PC-9 (cell line): ENCODE measurements at places on chromosomes 16 and 17.

- no peak for DNase-seq
Observed at GRCh38 chr16:4800290-4801041, 2.0 kb downstream of the ROGDI start.

- no peak for DNase-seq
Observed at GRCh38 chr17:64240261-64240740, 22.8 kb downstream of the TEX2 start.

DNA sequence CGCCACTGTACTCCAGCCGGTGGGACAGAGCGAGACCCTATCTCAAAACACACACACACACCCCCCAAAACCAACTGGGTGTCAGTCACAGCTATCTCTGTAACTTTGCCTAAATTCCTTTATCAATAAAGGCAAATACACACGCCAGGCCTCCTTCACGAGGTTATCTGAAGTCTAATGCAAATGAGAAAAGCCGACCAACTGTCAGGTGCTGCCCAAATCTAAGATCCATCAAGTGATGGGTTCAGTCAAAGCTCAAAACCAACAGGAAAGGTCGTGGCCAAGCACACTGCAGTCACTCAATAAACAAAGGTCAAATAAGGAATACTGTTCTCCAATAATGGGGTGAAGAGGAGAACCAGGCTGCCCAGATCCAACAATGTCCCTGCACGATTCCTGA lies 1.1 kb downstream of the ANKFY1 start:
- no peak for DNase-seq

- peak; percentile 74 for DNase-seq
Observed at GRCh38 chr17:83079352-83079747, at the start of gene METRNL. METRNL (plus strand) TSS chr17:83079609; CDS start chr17:83079816, 207 bp downstream.

- no peak for DNase-seq
Observed at GRCh38 chr16:5873221-5873620, 775.6 kb upstream of the EEF2KMT start.

- no peak for DNase-seq
Observed at GRCh38 chr16:4384509-4384942, 12.9 kb downstream of the VASN start.

DNA sequence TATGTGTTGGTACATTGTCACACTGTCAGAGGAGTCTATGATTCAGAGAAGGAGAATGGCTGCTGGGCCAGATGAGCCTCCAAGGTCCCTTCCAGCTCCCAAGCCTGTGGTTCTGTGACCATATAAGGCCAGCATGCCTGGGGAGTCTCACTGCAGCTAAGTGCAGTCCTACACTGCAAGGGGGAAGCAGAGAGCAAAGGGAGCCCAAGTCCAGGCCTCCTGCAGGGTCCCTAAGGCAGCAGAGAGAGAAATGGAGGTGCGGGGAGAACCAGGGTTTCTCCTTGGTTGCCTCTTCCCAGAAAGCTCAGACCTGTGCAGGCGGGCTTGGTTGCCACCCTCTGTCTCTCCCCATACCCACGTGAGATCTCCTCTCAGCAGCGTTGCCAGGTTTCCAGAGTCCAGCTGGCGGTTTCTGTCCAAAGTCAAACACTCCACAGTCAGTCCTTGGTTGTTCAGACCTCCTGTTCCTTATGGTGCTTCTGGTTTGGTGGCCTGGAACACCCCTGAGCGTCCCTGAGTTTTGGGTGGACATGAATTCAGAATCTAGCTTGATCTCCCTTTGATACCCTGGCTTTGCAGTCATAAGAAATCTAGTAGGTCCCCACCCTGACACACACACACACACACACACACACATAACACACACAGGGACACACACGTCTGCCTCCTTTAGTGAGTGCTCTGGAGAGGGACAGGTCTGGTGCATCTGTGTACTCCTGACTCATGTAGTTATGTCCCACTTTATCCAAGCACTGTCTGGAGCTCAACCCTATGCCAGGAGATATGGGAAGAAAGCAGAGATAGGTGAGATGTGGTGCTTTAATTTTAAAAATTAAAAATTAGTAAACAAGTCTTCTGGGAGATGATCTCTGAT lies 78.8 kb downstream of the GNAO1 start:
- no peak for DNase-seq

DNA sequence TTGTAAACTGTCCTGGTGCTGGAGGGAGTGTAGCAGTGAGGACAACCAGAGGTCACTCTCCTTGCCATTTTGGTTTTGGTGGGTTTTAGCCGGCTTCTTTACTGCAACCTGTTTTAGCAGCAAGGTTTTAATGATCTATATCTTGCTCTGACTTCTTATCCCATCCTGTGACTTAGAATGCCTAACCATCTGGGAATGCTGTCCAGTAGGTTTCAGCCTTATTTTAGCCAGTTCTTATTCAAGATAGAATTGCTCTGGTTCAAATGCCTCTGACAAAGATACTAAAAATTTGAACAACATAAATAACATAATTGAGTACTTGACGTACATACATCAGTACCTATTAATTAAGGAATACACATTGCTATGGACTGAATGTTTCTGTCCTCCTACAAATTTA lies 93.3 kb upstream of the TOM1L1 start:
- peak; percentile 77 for DNase-seq

DNA sequence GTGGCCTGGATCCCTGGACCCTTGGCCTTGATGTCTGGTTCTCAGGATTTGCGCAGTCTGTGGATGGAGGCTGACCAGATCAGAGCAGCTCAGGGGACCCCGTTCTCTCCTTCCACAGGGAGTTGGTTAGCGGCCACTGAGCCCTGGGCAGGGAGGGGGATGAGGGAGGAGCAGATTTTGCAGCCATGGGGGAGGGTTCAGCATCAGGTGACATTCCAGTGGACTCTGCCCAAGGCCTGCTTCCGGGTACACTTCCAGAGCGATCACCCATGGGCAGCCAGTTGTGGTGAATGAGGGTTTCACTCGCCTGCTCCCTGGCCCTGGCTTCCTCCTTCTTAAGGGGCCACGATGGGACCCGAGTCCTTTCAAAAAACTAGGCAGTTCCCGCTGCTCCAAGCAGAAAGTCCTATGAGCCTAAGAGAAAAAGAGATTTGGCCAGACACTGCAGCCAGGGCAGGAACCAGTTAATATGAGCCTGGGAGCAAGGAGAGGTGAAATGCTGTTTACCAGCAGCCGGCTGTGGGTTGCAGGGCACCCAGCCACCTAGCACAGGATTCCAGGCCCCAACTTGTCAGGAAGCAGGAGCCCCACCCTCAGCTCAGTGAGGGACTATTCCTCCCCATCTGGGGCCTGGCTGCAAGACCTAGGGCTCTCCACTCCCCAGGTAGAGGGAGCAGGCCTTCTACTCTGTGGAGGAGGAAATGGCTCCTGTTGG lies 4.7 kb upstream of the GPRC5C start:
- DNase-seq: peak; percentile 49

- DNase-seq: no peak
Observed at GRCh38 chr17:80603396-80603795, 58.8 kb downstream of the RPTOR start.

- no peak for DNase-seq
Observed at GRCh38 chr16:64452446-64452845, 669.4 kb downstream of the CDH11 start.

- DNase-seq: no peak
Observed at GRCh38 chr17:4083187-4083586, 59.6 kb downstream of the ZZEF1 start.

- DNase-seq: no peak
Observed at GRCh38 chr16:23929856-23930255, 94.1 kb downstream of the PRKCB start.

- no peak for DNase-seq
Observed at GRCh38 chr17:32266389-32267301, 1.0 kb downstream of the RHBDL3 start.

- DNase-seq: no peak
Observed at GRCh38 chr17:82686366-82687324, 11.9 kb downstream of the RAB40B start.

GRCh38 chr16:83682116-83682867 lies 125.5 kb upstream of the HSBP1 start:
- DNase-seq: no peak

DNA sequence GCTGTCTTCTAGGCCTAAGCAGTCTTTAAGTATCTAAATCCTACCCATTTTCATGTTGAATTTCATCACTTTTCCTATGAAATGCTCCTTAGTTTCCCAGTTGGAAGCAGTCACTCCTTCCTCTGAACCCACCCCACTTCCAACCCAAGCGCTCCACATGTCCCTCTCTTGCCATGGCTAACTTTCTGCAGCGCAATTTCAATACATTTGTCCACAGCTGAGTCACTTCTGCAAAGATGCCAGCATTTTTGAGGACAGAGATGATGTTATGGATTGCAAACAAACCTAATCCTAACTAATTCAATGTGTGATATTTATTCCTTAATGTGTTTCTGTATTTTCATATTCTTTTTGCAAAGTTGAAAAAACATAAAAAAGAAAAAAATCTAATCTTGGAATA lies 71.7 kb downstream of the HLF start:
- DNase-seq: no peak

GRCh38 chr17:65301184-65301583 lies 164.0 kb downstream of the RGS9 start:
- DNase-seq: no peak

DNA sequence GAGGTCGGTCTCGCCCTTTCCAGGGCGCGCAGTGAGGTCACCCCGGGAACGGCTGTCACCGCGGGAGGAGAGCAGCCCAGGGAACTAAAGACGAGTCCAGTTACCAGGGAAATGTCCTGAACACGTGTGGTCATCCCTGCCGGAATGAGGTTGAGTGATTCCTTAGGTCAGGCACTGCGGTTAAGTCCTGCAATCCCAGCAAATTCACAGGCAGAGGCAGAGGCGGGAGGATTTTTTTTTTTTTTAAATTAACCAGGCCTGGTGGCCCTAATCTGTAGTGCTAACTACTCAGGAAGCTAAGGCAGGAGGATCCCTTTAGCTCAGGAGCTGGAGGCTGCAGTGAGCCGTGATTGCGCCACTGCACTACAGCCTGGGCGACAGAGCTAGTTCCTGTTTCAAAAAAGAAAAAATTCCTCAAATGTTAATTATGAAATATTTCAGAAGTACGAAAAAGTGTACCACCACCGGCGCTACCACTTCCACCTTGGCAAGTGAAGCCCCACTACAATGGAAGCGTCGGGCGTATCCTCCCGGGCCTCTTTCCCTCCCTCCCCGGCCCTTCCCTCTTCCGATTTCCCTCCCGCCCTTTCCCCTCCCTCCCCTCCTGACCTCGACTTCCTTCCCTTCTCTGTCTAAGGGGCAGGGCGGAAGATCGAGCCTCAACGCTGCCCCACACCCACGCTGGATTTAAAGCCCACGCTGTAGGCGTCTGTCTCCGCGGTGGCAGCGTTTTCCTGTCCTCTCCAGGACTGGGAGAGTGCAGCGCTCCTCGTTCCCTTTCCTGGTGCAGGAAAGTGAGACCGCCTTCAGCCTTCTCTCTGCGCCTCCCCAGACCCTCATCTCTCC lies 27.3 kb downstream of the SLFN11 start:
- DNase-seq: no peak

DNA sequence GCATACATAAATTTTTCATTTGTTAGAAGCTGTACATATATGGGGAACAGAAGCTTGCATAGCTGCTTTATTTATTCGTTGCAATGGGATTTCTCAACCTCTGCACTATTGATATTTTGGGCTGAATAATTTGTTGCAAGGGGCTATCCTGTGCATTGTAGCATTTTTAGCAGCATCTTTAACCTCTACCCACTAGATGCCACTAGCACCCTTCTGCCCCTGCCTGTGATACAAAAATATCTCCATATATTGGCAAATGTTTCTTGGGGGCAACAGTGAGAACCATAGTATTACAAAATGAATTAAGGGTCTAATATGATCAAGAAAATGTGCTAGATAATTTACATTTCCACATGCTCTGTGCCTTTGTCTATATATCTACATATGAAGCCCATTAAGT lies 1401.0 kb downstream of the CDH11 start:
- no peak for DNase-seq

DNA sequence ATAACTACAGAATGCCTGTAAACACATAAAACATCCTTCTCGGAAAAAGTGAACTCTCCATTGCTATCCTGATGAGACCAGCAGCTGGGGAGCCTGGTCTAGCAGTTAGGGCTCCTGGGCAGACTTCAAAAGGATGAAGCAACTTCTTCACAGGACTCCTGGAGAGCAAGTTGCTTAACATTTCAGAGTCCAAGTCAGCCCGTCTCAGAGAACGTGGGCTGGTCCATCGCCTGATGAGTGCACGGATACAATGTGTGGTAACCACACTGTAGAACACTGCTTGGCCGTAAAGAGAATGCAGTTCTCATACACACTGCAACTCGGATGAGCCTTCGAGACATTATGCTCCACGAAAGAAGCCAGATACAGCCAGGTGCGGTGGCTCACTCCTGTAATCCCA lies 52.7 kb downstream of the TMEM235 start:
- no peak for DNase-seq

GRCh38 chr16:49585143-49585832 lies 211.7 kb downstream of the C16orf78 start:
- DNase-seq: no peak

- DNase-seq: no peak
Observed at GRCh38 chr17:855569-855968, 73.4 kb downstream of the MRM3 start.

GRCh38 chr17:50347117-50347893 lies 1.4 kb downstream of the XYLT2 start:
- DNase-seq: no peak

DNA sequence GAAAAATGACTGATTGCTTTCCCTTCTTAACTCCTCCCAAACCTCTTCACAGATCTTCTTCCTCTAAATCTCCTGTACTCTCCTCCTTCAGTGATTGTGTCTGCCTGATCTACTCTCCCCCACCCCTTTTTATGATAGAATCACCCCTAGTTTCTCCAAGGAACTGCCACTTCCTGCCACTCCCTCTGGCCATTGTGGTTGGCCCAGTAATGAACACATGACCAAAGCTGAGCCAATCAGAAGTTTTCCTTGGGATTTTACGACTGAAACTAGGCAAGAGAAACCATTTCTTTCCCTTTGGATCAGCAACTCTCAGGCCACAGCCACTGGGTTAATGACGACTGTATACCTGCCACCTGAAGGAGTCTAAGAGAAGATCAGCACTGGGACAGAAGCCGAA lies 15.9 kb downstream of the IRX3 start:
- DNase-seq: no peak

GRCh38 chr17:40362696-40363110 lies 1.8 kb downstream of the GJD3 start:
- peak; percentile 72 for DNase-seq

- no peak for DNase-seq
Observed at GRCh38 chr17:55673743-55674506, 48.7 kb downstream of the TMEM100 start.

DNA sequence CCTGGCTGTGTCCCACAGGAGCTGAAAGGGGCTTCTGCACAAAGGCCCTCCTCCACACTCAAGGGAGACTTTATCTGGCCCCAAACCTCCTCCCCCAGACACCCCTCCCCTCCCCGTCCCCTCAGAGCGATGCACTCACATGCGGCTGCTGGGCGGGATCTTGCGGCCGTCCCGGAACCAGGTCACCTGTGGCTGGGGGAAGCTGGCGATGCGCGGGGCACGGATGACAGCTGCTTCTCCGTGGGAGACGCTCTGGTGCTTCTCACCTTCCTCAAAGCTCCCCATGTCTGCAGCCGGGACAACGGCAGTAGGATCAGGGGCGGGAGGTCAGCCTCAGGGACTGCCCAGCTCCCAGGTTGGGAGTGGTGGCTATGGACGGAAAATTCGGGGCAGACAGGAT lies 144.0 kb upstream of the CDC42EP4 start:
- DNase-seq: no peak

- DNase-seq: peak; percentile 42
Observed at GRCh38 chr17:7340179-7340578, 3.9 kb downstream of the ACAP1 start.

GRCh38 chr17:29073045-29073444 lies 30.1 kb downstream of the PIPOX start:
- no peak for DNase-seq

- DNase-seq: no peak
Observed at GRCh38 chr17:31811101-31811500, 47.9 kb downstream of the COPRS start.
